ENCODE measurements at places on chromosomes 13 and 19. TPM values are rescaled to one million over a fixed set of nuclear protein-coding genes. Genes with fewer than 3 reads are reported as not detected.

ZNF844 gene
- total RNA-seq: 27.0 TPM

SMAD9 gene
- total RNA-seq: 32.3 TPM

ZNF77 gene
- total RNA-seq: 9.3 TPM

PRX gene
- total RNA-seq: 8.5 TPM

GIPR gene
- 4.1 TPM for total RNA-seq

KIRREL2 gene
- 3.9 TPM for total RNA-seq

ZNF99 gene
- total RNA-seq: 0.82 TPM

RFX1 gene
- total RNA-seq: 14.8 TPM

SCEL gene
- not detected for total RNA-seq

CNN1 gene
- total RNA-seq: 8.5 TPM

ZNF726 gene
- total RNA-seq: 12.1 TPM

KCNK6 gene
- total RNA-seq: 2.9 TPM

CYP4F2 gene
- not detected for total RNA-seq

IZUMO2 gene
- not detected for total RNA-seq

RELB gene
- 14.4 TPM for total RNA-seq

MBD3L3 gene
- not detected for total RNA-seq

ZC3H13 gene
- 23.8 TPM for total RNA-seq

F2RL3 gene
- 9.8 TPM for total RNA-seq

EXOC3L2 gene
- total RNA-seq: 27.9 TPM

ZNF544 gene
- 57.1 TPM for total RNA-seq

SIAH3 gene
- 0.99 TPM for total RNA-seq

TMEM272 gene
- 0.12 TPM for total RNA-seq

ABHD13 gene
- total RNA-seq: 11.7 TPM

NAA16 gene
- 33.6 TPM for total RNA-seq

MYADM gene
- 46.3 TPM for total RNA-seq

SPART gene
- total RNA-seq: 55.8 TPM

SERPINE3 gene
- total RNA-seq: not detected

PRODH2 gene
- total RNA-seq: 14.4 TPM

ZNF813 gene
- 5.5 TPM for total RNA-seq

COL5A3 gene
- total RNA-seq: 9.5 TPM

SDHAF1 gene
- 15.9 TPM for total RNA-seq

ZNF30 gene
- 4.6 TPM for total RNA-seq

GTF3A gene
- 50.0 TPM for total RNA-seq

ODAD3 gene
- 0.64 TPM for total RNA-seq

CC2D1A gene
- 19.6 TPM for total RNA-seq

CYP2A6 gene
- not detected for total RNA-seq

TTC9B gene
- not detected for total RNA-seq

ELSPBP1 gene
- not detected for total RNA-seq

RNF17 gene
- total RNA-seq: not detected

SIX5 gene
- total RNA-seq: 24.2 TPM

MOB3A gene
- 30.0 TPM for total RNA-seq

PEAK3 gene
- 0.47 TPM for total RNA-seq

IFI30 gene
- total RNA-seq: 57.0 TPM

CRLF1 gene
- total RNA-seq: 1.2 TPM

LRP3 gene
- 33.0 TPM for total RNA-seq

ZNF665 gene
- total RNA-seq: 4.3 TPM

Data from metanephros (tissue), 2 donors.